Stimulated activated CD4-positive, alpha-beta T cell treated with anti-CD3 and anti-CD28 coated beads, Interleukin-2, amount 100 ng/mL, for 4 hours (primary cell): ENCODE measurements at places on chromosomes 11 and 22.

DNA sequence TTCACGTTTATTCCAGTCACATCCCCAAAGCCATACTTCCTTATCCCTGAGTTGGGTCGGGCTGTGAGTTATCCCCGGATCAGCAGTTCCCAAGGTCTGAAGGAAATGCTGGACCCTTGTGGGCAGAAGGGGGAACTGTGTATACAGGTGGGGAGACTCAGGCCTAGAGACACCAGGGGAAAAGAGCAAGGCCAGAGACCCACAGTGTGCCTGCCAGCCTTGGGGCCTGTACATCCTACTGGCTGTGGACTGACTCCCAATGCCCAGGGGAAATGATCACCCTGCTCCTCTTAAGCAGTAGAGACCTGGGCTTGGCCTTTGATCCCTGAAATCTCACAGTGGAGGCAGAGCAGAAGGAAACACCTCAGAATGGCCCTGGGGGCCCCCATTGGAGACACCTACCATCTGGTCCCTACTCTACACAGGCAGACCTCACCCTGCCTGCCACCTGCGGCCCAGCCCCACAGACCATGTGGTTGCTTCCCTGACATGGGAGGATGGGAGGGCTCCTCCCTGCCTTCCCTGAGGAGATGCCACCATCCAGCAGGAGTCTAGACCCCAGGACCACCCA, 1.3 kb downstream of the SELENOM start:
- no peak for DNase-seq

DNA sequence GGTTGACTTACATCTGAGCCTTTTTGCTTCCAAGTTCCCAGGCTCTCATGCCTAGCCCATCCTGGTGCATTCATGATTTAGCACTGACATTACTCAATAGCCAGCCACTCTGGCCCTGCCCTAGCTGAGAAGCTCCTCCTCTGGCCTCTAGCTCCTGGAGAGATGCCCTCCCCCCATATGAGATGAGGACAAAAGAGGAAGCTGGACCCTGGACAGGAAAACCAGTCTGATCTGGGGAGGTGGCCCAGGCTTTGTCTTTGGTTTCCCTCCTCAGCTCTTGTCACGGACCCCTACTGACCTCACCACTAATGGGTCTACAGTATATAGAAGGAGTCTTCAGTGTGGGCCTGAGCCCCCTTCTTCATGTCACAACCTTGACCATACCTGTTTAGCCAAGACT, 3.0 kb downstream of the RHOG start:
- no peak for DNase-seq

DNA sequence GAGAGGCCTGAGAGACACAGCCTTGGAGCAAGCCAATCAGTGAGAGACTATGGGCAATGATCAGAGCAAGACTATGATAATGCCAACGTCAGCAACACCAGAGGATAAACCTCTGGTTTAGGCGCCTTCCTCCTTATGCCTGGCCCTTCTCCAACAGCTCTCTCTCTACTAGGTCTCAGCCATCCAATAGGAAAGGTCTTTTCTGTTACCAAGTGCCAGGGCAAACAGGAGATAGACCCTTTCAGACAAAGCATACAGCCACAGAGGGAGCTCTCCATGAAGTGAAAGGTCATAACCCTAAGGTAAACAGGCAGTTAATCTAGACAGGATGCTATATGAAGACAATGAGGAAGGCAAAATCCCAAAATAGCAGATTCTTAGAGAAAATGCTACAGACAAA, 9.5 kb downstream of the STK33 start:
- no peak for DNase-seq

GRCh38 chr22:17808693-17809403, 34.6 kb upstream of the BID start:
- no peak for DNase-seq

- DNase-seq, result no peak
These were observed 28.5 kb upstream of the MUC5B start for GRCh38 chr11:1194231-1194976.

DNA sequence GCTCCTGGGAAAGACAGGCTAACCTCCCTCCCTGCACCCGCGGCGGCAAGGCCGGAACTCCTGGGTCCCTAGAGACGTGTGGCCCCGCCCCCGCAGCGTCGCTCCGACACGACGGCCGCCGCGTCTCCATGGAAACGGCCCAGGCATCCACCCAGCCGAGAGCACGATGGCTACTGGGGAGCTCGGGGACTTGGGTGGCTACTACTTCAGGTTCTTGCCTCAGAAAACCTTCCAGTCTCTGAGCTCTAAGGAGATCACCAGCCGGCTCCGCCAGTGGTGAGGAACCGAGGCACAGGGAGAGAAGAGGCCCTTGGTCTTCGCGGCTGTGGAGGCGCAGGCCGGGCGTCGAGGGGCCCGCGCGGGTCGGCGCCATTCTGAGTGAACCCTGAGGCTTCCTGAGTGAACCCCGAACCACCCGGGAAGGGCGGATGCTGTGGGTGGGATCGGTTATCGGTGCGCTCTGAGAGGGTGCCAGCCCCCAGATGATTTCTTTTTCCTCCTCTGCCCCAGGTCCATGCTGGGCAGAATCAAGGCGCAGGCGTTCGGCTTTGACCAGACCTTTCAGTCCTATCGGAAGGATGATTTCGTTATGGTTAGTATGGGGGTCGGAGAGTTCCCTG, at the start of gene CFAP300:
TSS of gene CFAP300 (plus strand) at position 133 of the 620 bp plus-strand sequence. CDS start at position 167, 34 bp downstream.
- peak; percentile 16 for DNase-seq

DNA sequence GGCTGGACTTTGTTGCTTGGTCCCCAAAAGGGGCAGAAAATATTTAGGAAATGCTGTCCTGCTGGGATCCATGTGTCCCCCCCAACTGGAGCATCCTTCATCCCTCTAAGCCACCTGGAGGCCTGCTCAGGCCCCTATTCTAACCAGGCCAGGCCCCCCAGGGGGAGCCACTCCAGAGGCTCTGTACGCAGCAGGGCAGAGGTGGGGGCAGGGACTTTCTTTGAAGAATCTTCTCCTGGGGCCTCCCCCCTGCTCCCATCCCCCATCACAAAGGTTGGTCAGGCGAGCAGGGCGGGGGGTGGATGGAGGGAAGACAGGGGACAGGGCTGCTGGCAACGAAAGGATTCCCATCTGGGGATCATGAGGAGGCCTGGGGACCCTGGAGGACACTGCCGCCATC, 170.8 kb downstream of the MN1 start:
- DNase-seq, result no peak
